ENCODE measurements at places on chromosomes 3 and 15.
A peak's percentile ranks its signal among the peaks of the same experiment; 100 is the strongest.

GRCh38 chr3:178140531-178141304 lies 395.5 kb upstream of the KCNMB2 start:
- no peak for DNase-seq

DNA sequence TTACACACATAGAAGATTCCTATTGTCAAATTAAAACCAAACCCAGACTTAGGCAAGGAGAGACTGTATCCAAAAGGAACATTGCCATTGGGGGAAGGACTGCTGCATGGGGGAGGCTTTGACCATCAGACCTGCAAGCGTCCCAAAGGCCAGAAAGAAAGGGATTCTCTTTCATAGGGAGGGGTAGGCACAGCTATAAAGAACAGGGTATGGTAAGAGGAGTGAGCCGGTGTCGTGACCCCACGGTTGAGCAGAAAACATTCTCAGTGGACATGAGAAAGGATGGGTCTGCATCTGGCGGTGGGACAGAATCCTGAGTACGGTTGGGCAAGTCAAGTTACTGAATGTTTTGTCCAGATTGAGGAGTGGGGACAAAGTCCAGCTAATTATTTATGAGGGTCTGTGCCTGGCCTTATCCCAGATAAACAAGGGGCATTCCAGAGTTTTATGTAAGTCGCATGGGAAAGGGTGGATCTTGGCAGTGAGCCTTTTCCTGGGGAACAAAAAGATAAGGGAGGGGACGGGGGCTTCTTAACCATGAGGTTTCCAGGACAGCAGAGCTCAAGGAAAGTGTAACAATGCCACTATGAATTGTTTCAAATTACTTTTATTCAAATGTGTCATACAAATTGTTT lies 357.8 kb downstream of the OCA2 start:
- no peak for DNase-seq

GRCh38 chr3:37824954-37825328 lies 36.7 kb upstream of the CTDSPL start:
- no peak for DNase-seq

DNA sequence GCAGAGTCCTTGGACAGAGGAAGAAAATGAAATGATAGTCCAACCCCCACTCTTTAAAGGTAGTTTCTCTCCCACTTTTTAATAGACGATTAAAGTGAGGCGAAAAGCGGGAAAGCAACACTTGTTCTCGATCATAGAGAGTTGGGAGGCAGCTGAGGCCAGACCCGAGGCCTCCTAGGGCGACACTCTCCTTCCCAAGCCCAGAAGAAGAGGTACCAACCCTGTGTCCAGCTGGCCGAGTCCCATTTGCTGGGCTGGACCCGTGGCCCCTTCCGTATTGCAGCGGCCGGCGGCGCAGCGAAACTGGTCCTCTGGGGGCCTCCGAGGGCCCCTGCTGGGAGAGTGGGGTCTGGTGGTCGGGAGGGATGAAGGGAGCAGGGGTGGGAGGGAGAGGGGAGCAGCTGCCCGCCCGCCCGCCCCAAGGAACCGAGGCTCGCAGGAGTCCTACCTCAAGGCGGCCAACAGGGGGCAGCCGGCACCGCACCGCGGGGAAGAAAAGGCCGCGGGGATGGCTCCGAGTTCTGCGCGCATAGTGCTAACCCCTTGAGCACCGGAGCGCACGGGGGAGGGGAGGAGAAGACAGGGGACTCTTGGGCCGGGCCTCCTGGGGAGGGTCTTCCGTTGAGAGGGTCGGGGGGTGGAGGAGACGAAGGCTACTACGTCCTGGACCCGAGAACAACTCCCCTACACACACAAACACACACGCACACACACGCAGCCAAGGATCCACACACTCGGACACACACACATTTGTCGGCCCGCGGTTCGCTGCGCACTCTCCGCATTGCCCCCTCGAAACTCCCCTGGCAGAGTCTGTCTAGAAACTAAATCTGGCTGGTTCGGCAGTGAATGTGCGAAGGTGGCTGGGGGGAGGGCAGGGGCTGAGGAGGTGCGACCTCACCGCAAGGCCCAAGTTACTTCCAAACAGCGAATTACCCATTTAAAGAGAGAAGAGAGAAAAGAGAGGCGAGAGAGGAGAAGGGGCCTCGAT lies 2.0 kb downstream of the WNT5A start:
- DNase-seq, result peak; percentile 37

- DNase-seq, result peak; percentile 95
Observed at GRCh38 chr15:40333922-40334492, 6.7 kb downstream of the CCDC9B start.

GRCh38 chr3:14537590-14538450 lies 2.3 kb downstream of the GRIP2 start:
- DNase-seq, result peak; percentile 41

DNA sequence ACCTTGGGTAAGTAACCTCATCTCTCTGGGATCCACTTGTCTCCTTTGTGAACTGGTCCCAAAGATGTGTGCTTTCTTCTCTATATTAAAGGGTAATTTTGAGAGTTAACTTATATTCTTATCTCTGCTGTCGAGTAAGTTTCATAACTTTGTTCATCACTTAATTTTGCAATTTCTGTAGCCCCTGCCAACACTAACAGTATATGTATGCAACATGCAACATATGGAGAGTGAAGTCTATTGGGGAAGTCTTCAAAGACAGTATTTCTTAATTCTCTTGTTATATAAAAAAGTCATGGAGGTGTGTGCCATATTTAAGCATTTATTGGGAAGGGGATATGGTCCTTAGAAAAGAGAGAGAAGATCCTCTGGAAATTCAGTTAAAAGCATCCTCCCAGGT lies 85.9 kb downstream of the LRRC3B start:
- no peak for DNase-seq

DNA sequence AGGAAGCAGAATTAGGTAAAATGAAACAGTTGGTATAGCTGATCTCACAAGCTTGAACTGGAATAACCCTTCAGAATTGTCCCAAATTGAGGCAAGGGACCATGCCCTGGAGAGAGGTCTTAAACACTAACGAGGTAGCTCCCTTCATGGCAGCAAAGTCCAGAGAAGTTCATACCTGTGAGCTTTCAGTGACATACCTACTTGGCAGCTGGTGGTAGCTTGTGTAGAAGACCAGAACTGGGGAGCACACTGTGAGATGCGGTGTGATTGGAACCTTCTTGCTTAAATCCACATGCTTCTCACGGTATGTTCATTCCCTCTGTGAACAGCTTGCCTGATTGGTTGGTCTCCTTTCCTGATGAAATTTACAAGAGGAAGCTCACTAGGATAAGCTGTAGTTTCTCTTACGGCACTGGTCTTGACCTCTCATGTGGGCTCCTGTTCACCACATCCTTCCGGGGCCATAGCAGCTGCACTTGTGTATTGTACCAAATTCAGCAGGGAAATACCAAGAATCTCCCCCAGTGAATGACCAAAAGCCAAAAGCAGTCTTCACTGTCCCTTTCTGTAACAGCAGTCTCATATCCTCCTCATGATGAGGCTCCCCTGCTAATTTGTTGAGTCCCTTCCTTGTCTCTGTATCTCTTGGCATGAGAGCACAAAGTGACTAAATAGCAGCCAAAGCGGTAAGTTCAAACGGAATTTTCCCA lies 483.7 kb upstream of the FRG2C start:
- peak; percentile 2 for DNase-seq

DNA sequence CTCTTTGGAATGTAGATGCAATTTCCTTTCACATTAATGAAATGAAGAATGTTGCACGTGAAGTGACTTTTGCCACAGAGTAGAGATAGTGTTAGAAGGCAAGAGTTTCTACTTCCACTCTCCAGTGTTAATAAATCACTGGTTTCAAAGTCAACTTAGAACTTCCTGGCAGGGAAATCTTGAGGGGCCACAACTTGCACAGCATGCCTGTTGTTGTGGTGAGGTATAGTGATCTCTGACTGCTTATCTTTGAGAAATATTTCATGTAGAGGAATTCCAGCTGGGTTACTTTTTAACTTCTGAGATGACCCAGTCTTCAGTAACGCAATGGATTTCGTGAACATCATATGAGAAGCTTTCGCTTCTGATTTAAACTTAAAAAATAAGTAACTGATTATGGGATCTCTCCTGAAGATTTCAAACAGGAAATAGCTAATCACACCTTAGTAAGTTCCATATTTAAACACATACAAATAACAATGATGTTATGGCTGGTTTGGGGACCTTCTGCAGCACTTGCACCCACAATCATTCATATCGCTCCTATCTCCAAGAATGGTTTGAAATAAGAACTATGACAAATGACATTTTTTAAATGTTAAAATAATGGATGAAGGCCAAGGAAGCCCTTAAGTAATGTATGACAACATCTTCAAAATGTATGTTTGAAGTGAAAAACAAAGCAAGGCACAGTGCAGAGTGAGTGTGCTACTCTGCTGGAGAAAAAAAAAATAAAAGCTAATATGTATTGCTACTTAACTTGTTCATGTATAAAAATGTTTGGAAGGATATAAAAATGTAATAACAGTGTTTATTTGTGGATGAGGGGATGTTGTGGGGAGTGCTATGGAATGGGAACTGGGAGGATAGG lies 726.5 kb upstream of the NECTIN3 start:
- no peak for DNase-seq

- DNase-seq, result no peak
Observed at GRCh38 chr3:15102836-15103235, 3.9 kb upstream of the RBSN start.

DNA sequence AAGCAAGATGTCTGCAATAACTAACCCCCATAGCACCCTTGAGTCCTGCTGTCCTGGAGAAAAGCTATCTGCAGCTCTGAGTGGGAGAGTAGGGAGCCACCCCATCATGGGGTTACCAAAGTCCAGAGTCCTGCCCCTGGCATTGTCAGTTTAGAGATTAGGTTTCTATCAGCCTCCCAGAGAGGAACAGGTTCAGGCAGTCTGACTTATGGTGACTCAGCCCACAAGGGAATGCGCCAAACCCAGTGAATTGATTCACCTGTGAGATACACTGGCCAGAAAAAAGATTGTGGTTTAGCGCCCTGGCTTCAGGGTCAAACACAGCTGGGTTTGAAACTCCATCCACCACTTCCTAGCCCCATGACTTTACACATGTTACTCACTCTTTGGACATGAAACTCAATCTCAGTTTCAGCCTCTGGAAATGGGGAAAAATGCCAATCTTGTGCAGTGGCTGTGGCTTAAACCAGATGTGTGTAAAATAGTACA lies 263.6 kb upstream of the HES1 start:
- peak; percentile 66 for DNase-seq

- DNase-seq, result no peak
Observed at GRCh38 chr15:66705277-66706146, 3.5 kb downstream of the SMAD6 start.

- no peak for DNase-seq
Observed at GRCh38 chr3:189337673-189338091, 165.9 kb downstream of the TPRG1 start.

DNA sequence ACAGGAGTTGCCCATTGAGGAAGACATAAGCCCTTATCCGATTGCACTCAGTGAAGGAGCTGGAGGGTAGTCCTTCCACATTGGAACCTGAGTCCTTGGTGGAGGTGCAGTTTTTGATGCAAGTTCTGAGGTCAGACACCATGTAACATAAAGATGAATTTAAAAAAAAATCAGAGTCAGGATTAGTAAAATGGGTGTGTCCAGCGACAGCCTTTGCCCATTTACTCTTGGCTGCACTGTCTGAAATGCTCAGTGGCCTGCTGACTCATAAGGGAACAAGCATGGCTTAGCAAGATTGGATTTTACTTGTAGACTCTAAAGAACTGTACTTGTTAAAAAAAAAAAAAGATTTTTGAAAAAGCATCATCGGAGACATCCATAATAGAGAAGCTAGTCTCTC lies 241.1 kb upstream of the TOPAZ1 start:
- no peak for DNase-seq

DNA sequence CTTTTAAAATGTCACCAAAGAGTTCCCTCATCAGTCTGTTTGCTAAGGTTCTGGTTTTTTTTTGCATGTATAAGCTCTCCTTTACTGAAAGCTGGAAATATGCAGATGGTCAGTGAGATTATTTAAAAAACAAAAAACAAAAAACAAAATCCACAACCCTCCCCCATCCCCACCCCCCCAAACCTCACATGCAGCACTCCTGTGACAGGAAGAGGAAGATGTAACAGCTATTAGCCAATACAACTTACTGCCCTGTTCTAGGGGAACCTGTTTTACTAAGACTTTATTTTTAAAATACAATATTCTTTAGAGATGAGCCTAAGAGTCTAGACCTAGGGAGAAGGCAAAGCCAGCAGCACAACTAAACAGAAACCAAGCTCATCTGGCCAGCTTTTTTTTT lies 39.5 kb downstream of the ANP32A start:
- DNase-seq, result no peak

DNA sequence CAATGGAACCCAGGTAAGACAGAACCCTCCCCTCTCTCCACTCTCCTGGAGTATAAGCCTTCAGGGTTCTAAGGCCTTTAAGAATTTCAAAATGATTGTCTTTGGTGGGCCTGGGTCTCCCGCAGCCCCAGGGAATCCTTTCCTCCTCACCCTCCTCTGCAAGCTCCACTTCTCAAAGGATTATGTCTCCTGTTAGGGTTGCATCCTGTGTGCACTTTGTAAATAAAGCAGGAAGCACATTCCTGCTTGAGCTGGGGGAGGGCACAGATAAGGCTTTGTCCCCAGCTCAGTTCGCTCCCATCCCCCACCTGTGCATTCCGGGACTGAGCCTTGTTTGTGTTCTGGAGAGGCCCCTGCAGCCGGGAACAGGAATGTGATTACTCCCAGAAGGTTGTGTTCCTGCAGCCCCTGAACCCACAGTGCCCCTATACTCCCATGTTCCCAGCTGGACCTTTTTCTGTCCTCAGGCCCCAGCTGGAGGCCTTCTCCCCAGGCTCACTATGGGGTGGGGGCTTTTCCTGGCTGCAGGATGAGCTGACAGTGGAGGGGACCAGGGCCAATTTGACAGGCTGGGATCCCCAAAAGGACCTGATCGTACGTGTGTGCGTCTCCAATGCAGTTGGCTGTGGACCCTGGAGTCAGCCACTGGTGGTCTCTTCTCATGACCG lies 9.5 kb downstream of the TYRO3 start:
- DNase-seq, result no peak

GRCh38 chr3:139157161-139157932 lies 112.7 kb upstream of the PRR23C start:
- DNase-seq, result no peak

DNA sequence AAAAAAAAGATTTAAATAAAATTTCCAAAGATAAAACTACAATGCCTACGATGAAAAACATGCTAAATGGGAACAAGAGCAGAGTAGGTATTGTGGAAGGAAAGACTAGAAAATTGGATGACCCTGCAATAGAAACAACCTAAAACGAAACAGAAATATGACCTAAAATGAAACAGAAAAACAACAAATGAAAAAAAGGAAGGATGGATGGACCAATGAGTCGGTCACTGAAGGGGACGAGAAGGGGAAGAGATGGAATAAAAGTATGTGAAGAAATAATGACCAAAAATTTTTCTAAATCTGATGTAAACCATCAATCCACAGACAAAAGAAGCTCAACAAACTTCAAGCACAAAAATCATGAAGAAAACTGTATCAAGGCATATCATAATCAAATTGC lies 44.8 kb downstream of the TBC1D2B start:
- DNase-seq, result no peak

- no peak for DNase-seq
Observed at GRCh38 chr15:97648728-97649127, 311.8 kb upstream of the ARRDC4 start.

GRCh38 chr15:77181305-77182074 lies 110.6 kb upstream of the TSPAN3 start:
- no peak for DNase-seq

GRCh38 chr3:15673536-15673935 lies 72.0 kb downstream of the BTD start:
- DNase-seq, result no peak

GRCh38 chr3:106683953-106684620 lies 693.2 kb upstream of the CCDC54 start:
- DNase-seq, result no peak

- DNase-seq, result no peak
Observed at GRCh38 chr3:13403213-13403819, 16.8 kb downstream of the NUP210 start.

- DNase-seq, result no peak
Observed at GRCh38 chr15:59197454-59197853, 9.2 kb upstream of the LDHAL6B start.
